ENCODE measurements at places on chromosomes 12 and 14.

GRCh38 chr14:49892301-49892635, 614 bp upstream of the ARF6 start:
- DNase-seq: peak; percentile 50

DNA sequence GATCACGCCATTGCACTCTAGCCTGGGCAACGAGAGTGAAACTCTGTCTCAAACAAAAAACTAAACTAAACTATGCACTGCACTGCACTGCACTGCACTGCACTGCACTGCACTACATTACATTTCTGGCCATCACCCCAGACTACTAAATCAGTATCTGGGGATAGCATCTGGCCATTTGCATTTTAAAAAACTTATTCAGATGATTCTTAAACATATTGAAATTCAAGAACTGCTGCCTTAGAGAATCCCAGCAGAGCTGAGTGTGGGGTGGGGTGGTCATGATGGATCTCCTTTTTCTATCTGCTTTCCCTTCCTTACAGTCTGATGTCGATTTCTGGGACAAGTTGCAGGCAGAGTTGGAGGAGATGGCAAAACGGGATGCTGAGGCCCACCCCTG, 13.6 kb downstream of the PEX5 start:
- no peak for DNase-seq

- DNase-seq: no peak
Measured at GRCh38 chr14:89958966-89959365, 3.2 kb downstream of the TDP1 start.

- no peak for DNase-seq
Measured at GRCh38 chr14:95645389-95645996, 40.7 kb upstream of the TCL1B start.

Measured in CD4-positive, alpha-beta T cell (primary cell).